ENCODE measurements at places on chromosomes 1 and 21. TPM values are rescaled to one million over a fixed set of nuclear protein-coding genes. Genes with fewer than 3 reads are reported as not detected.

DNA sequence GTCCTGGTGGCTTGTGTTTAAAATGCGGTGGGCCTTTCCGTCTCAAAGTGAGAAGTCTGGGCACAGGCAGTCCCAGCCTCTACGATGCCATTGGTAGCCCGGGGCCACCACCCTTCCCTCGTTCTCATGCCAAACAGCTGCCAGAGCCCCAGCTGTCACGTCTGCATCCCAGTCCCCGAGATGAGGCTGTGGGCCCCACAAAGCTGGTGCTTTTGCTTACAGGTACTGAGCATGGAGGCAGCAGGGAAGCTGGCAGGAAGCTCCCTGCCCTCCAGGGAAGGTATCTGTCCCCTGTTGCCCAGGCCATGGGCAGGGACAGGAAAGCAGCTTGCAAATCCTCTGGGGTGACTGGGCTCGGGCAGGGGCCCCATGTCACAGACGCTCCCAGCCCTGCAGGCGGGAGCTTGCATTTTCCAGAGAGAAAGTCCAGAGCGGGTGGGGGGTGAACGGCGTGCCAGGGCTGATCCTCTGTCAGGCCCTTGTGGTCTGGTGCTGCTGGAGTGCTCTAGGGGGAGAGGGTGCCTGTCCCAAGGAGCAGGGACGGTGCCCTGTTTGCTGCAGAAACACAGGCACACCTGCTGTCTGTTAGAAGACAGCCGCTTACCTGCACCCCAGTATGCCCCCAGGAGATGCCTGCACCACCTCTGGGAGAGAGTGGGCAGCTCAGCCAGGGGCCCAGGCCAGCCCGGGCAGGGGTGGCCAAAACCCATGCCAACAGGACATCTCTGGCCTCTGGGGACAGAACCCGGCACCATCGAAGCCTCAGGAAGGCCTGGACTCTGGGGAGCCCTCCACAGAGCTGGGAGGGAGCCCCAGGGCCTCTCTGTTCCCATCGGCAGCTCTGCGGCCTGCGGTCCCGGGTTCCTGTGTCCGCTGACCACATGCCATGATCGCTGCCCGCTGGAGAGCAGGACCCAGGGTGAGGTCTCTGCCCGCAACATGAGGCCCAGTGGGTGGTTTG, 45.9 kb downstream of the SLX9 start:
- DNase-seq = peak; percentile 54

The FCAMR gene
- total RNA-seq = not detected

The FMO2 gene
- 3.1 TPM for total RNA-seq

- DNase-seq = no peak
Measured at GRCh38 chr1:208841436-208841835, 597.3 kb upstream of the PLXNA2 start.

GRCh38 chr1:76330991-76331603, 256.6 kb downstream of the ST6GALNAC3 start:
- peak; percentile 34 for DNase-seq

DNA sequence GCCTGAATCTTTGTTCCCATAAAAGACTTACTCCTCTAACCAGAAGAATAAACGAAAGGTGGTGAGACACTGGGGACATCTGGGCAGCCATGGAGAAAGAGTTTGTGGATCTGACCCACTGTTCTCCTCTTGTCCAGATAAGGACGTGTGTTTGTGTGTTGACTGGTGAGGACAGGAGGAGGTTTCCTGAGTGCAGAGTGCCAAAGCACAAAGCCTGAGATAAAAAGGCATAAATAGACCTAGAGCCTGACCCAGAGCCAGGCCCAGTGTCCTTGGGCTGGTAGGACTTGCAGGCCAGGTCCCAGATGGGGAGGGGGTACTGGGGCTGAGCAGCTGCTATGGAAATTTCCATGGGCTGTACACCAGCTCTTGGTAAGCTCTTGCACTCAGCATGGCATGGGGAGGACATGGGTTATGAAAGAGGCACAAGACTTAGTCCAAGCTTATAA, 19.6 kb upstream of the COQ8A start:
- DNase-seq = peak; percentile 91

DNA sequence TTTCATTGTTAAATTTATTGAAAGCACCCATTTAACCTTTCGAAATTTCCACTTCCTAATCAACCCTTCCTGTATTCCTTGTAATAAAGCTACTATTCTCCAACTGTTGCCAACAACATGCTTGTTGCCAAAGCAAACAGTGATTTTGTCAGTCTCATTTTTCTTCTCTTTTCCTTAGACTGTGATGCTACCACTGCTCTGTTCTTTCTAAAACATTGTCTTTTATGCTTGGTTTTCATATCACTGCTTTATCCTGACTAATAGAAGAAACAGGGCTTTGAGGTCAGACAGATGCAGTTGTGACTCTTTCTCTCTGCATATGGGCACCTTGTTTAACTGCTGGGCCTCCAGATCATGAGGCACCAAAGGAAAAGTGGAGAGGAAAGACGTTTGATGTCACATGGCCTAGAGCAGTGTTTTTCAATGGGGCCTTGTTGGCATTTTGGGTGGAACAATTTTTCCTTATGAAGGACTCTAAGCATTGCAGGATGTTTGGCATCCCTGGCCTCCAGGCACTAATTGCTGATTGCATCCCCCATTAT, 56.1 kb downstream of the HMCN1 start:
- no peak for DNase-seq

- no peak for DNase-seq
Measured at GRCh38 chr1:28070725-28071593, 17.5 kb downstream of the EYA3 start.

- no peak for DNase-seq
Measured at GRCh38 chr1:112689196-112689841, 14.9 kb downstream of the MOV10 start.

DNA sequence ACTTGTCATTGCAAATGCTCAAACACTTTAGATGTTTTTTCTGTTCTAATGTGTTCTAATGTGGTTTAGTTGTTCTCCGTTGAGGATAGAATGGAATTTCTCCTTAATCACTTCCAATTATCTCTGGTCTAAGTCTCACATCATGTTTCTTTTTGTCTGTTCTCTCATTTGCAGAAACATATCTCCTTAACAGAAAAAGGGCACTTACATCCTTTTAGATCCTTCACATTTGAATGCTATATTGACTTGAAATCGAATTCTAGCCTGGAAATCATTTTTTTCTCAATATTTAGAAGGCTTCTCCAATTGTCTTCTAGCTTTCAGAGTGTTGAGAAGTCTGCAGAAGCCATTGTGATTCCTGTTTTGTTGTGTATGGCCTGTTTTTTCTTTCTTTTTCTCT, 7.3 kb upstream of the SAMSN1 start:
- no peak for DNase-seq

The FGR gene
- total RNA-seq = 0.51 TPM

Data from pancreas (tissue), 10 donors.